NCI-H510A treated with DMSO at 0.1 percent for 48 hours (cell line): ENCODE measurements at places on chromosomes 12 and 14.

DNA sequence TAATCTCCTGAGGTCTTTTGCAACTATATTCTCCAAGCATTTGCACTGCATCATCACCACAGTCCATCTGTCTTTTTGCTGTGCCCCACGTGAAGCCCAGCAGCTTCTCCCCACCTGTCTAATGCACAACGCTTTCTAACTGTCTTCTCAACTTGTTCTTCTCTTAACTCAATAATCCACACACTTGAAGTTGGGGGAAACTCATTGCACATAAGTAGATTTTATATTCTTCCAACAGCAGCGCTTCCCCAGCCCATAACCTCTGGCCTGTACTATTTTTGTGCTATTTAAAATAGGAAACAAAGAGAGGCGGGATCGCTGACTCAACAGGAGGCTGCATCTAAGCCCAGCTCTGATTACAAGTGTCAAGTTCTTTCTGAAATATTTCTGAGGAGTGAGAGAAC is 226.7 kb downstream of the GXYLT1 start:
- DNase-seq, result peak; percentile 62

DNA sequence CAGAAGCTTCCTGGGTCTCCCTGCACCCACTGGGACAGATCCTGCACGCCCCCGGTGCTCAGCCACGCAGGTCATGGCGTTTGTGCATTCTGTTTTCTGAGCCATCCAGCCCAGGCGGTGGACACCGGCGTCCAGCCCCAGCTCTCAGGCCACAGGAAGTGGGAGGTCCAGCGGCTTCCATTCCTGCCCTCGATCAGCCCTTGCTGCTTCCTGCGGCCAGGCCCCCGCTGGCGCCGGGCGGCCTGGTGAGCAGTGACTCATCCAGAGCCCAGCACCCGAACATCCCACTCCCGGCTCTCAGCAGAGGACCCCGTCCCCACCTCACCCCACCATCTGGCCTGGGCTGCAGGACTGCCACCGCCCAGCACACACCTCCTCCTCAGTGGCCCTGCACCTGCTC is 18.0 kb upstream of the NUDT14 start:
- DNase-seq, result no peak

- no peak for DNase-seq
Observed at GRCh38 chr12:40011775-40012129, 94.1 kb downstream of the SLC2A13 start.

- DNase-seq, result no peak
Observed at GRCh38 chr14:81971911-81972310, 438.3 kb upstream of the SEL1L start.

DNA sequence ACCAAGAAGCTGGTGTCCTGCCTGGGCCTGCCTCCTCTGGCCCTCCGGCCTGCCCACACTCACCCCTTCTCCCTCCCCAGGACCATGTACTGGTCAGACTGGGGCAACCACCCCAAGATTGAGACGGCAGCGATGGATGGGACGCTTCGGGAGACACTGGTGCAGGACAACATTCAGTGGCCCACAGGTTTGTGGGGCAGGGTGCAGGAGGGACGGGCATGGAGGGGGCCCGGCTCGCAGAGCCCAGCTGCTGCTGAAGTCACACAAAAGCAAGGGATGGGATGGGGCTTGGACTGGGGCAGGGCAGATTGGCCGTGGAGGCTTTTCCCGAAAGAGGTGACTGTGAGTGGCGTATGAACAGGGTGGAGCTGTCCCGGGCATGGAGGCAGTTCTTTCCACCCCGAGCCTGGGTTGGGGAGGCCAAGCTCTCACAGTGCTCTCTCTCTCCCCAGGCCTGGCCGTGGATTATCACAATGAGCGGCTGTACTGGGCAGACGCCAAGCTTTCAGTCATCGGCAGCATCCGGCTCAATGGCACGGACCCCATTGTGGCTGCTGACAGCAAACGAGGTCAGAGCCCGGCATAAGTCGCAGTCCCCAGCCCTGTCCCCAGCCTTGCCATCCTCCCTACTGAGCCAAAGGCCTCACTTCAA is 7.8 kb upstream of the NXPH4 start:
- no peak for DNase-seq

DNA sequence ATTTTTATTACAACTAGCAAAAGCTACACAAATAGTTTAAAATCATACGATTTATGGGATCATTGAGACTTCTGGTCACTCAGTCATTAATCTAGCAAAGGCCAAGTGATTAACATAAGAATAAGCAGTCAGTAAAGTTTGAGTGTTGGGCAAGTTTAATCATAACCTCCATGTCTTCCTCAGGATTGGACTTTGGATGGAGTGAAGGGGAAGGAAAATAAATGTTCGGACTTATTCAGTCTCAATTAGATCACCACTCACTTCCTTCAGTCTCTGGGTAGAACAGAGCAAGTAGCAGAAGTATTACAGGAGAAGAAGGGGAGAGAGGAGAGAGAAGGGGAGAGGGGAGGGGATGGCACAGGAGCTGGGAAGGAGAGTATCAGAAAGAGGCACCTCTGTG is 31.4 kb downstream of the CPM start:
- DNase-seq, result no peak

DNA sequence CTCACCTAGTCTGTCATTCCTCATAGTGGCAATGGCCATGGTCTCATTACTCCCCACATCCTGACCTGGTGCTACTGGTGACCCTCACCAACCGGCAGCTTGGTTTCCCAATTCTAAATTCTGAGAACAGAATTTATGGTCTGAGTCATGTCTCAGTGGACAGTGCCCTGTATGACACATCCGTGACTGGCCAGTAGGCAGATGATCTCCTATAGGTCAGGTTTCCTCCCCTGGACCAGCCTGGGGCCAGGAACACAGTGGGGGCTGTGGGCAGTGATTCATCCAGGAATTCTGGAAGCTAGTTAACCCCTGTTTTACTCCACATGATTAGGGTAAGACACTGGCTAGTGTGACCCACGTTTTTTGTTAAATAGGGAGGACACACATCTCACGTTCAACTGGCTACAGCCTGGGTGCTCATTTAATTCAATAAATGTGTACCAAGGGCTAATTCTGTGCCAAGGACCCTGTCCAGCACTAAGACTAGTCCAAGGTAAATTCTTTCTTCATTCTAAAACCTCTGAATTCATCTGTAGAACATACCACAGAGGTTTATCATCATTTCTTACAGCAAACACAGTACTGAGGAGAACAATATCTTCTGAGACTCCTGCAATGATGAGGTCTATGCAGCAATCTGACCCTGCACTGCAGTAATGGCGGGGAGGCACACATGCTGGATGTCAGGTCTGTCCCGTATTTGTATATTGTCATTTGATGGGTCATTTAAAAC is 249.6 kb upstream of the TBX3 start:
- no peak for DNase-seq

DNA sequence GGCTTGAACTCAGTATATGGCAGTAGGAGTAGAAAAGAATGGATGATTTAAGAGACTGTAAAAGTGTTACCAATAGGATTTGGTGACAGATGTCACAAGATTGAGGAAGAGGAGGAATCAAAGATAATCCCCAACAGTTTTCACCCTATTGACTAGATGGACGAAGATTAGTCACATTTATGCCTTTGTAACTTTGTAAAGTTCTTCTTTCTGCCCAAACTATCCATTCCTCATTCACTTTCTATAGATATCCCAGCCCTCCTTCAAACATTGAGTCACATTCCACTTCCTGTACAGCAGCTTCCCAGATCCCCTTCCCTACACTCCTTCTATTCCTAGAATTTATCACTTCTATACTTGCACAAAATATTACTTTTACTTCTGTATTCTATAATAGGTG is 207.9 kb downstream of the BTG1 start:
- no peak for DNase-seq

- DNase-seq, result no peak
Observed at GRCh38 chr12:113186666-113187325, 1.3 kb downstream of the RITA1 start.

GRCh38 chr14:60164404-60164711 is 840 bp downstream of the DHRS7 start:
- no peak for DNase-seq

DNA sequence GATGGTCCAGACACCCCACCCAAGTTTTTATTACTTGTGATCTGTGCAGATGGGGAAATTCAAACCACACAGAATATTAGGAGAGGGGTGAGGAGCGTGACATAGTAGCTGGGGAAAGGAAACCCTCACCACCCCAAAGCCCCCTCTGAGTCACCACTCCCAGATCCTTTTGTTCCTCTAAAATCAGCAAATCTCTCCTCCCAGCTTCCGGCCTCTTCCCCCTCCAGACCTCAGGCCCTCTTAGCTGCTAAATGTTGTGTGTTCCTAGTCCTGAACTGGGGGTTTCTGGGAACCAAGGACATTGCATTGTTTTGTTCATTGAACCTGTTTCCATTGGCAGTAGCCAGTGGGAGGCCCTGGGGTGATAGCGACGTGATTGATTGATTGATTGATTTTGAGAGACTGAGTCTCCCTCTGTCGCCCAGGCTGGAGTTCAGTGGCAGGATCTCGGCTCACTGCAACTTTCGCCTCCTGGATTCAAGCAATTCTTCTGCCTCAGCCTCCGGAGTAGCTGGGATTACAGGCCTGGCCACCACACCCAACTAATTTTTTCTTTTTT is 5.9 kb upstream of the ORAI1 start:
- DNase-seq, result no peak

DNA sequence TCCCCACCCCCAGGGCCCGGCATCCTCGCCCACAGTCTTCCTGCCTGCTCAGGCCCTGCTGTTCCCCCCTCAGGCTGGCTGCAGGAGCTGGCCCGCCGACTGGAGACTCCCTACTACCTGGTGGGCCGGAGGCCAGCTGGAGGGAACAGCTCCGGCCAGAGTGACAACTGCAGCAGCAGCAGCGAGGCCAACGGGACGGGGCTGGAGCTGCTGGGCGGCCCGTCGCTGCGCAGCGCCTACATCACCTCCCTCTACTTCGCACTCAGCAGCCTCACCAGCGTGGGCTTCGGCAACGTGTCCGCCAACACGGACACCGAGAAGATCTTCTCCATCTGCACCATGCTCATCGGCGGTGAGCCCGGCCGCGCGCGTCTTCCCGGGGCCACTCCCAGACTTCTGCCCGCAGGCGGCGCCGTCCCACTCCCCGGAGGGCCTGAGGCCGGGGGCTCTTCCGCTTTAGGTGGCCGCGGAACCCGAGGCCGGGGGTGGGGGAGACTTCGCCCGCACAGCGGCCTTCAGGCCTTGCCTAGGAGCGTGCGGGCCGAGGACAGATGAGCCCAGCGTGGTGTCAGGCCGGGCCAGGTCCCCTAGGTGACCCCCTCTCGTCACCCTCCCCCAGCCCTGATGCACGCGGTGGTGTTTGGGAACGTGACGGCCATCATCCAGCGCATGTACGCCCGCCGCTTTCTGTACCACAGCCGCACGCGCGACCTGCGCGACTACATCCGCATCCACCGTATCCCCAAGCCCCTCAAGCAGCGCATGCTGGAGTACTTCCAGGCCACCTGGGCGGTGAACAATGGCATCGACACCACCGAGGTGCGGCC is 10.2 kb downstream of the KCNH3 start:
- no peak for DNase-seq

- no peak for DNase-seq
Observed at GRCh38 chr14:54170301-54170700, 213.7 kb upstream of the BMP4 start.

- DNase-seq, result no peak
Observed at GRCh38 chr12:59664495-59664894, 68.7 kb downstream of the SLC16A7 start.

GRCh38 chr12:77724367-77724957 is 106.2 kb upstream of the NAV3 start:
- peak; percentile 83 for DNase-seq
